Suppressor macrophage (primary cell): ENCODE measurements at places on chromosomes 6 and 20.

DNA sequence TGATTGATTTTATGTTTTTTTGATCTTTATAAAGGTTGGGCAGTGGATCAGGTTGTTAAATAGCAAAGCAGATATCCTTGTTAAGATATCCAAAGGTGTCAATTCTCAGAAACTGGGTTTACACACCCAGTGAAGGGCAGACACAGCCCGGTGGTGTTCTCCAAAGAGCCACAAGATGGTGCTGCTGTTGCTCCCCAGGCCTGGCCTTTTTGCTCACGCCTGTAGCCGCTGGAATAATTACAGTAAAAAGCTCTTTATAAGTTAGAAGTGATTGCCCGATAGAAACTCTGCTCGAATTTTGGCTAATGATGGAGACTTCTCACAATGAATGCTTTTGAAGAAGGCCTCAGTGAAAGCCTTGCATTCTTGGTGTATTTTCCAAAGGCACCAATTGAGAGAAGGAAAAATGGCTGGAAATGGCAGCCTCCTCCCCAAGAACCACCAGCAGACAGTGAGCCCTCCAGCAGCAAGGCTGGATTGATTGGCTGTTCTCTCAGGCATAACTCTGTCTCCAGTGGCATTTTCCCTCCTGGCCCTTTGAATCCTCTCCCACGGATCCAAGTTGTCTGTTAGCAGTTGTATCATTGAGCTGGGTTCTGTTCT is 120.5 kb upstream of the CHD6 start:
- peak; percentile 44 for DNase-seq

DNA sequence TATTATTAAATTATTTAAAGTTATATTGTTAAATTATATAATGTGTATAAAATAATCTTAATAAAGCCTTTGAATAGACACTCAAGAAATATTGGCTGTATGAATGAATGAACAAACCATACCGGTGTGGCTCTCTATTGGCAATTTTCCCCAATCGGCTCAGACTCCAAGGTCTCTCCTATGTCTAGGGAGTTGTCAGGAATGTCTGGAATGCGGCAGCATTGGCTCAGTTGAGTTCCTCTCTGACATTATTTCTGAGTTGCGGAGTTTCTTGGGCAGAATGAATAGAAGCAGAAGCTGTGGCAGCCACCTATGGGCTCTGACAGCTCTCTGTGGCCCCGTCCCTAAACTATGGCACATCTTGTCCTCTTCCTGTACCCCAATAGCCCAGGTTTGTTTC is 111.0 kb downstream of the SOBP start:
- no peak for DNase-seq

DNA sequence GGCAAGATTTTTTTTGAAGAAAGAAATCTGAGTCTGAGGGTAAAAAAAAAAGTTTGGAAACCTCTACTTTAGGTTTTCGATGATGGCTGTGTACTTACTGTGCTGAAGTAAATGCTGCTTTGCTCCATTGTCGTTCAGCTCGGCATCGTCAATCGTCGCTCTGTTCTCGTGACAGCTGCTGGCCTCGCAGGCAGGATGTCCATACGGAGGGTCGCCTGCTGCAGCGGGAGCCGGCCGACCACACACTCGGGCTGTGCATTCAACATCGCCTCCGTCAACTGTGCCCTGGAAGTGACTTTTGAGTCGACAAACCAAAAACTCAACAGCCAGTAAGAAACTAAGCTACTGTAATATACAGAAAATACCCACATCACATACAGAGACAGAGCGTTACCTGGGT is 53.1 kb upstream of the SMOC2 start:
- no peak for DNase-seq

DNA sequence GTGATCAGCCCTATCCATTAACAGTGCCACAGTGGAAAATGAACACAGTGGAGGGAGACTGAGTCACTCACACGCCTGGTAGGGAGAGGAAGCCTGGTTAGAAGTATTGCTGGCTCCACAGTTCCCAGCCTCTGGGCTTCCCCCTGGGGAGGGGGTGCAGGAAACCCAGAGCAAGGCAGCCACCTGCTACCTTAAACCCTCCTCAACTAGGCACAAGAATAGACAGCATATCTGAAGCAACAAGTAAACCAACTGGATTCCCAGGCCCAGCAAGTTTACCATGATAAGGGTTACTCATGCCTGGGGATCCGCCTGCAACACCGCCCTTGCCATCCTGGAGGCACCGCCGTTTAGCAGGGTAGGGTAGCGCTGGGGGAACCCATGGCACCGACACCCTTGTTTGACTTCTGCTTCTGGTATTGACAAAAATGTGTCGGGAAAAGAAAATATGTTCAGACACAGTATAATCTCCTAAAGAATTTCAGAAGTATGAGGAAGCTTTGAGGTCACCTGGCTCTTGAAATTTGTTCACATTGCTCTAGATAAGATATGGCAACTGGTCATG is 38.3 kb downstream of the SLC22A23 start:
- DNase-seq: no peak

GRCh38 chr20:31695849-31696804 is 26.5 kb downstream of the BCL2L1 start:
- DNase-seq: peak; percentile 88

DNA sequence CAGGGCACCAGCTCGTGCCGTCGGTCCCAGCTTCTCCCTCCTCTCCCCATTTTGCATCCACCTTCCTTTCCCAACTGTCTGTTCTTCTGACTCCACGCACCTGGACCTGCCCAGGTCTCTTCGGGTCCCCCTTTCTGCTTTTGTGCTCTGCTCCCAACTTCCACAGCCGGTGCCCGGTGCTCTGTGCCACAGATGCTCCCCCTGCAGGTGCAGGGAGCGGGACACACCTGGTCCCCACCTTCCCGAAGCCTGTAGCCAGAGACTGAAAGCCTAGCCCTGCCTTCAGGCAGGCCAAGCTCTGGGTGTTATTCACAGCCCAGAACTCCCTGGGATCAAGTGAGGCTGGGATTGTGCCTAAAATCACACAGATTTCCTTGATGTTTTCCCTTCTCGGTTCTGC is 24.6 kb upstream of the BMP7 start:
- no peak for DNase-seq

- DNase-seq: no peak
Observed at GRCh38 chr6:77463861-77464494, 687 bp upstream of the HTR1B start.

- DNase-seq: no peak
Observed at GRCh38 chr20:14951707-14952418, 614.5 kb upstream of the FLRT3 start.

- DNase-seq: peak; percentile 70
Observed at GRCh38 chr20:62088258-62089127, 22.8 kb upstream of the TAF4 start.

DNA sequence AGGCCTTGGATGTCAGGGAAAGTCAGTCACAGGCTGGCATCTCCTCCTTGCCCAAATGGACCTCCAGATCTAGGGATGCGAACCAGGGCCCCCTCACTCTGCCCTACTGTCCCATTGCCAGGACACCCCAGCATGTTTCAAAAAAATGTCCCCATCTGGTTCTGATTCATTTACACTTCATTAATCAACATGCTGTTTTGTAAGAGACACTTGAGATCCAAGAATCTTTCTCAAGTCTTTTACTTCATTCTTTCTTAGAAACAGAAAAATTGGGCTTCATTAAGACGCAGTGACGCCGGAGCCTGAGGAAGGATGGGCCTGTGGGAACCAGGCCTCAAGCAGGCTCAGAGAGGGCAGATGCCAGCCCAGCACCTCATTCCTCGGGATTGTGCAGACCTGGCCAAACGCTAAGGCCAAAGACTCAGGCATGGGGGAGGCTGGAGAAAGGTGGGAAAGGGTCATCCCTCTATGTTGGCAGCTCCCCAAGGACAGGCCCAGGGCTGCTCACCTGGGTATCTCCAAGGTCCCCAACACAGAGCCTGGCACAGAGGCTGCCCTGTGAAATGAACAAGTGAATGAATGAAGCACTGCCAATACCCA is 3.8 kb downstream of the RSPO4 start:
- DNase-seq: no peak

DNA sequence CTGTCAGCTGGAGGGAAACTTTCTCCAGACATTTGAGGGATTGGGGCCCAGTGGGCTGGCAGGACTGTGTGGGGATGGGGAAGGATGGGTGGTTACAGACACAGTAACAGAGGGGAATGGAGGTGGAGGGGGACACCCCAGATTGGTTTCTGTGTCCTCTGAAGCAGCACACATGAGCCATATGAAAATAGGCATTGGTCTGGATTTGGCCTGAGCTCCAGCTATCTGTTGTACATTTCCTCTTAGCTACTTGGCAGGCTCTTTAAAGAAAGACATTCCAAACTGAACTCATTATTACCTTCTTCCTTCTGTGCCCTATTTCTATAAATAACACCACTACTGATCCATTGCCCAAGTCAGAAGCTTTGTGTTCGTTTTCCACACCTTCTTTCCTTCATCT is 72.0 kb upstream of the PRL start:
- DNase-seq: no peak

DNA sequence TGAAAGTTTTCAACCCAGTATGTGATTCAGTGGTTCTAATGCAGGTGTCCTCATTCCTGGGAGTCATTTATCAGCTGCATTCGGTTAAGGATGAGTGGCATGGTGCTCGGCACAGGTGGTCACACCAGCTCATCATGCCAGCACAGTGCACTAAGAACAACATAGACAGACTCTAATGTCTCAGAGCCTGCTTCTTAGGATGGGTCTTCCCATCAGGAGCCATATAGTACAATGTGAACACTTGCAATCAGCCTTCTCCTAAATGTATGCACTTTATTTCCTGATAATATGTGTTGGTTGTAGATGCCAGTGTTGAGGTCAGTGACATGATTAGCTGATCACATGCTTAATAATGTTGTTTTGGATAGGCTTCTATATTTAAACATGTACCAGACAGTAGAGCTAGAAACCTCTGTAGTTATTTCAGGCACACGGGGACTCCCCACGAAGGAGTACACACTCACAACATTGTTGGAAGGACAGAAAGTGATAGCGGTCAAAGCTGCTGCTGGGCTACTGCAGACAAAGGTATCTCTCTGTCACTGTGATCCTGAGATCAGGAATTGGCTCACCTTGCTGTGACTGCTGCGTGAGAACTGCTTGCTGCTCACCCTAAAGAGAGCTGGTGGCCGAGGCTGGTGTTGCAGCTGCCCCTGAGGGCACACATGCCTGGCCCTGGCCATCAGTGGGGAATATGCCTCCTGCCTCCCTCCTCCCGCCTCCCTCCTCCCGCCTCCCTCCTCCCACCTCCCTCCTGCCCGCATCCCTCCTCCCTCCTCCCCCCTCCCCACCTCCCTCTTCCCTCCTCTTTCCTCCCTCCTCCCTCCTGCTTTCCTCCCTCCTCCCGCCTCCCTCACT is 195.4 kb downstream of the SMOC2 start:
- no peak for DNase-seq

DNA sequence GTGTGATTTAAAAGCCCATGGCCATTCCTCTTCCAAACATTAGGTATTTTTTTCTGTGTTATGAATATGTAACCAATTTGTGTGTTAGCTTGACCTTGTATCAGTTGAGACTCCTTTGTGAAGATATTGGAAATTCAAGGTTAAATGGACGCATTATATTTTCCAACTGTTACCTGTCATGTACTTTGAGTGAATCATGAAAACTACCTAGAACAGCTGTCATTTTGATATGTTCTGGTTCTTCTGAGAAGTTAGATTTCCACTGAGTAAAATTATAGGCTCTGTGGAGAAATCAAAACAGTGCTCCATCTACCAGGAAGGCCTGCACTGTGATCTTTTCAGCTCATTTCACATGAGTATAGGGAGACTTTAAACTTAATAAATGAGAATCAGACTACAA is 470.0 kb downstream of the NKAIN2 start:
- DNase-seq: no peak

DNA sequence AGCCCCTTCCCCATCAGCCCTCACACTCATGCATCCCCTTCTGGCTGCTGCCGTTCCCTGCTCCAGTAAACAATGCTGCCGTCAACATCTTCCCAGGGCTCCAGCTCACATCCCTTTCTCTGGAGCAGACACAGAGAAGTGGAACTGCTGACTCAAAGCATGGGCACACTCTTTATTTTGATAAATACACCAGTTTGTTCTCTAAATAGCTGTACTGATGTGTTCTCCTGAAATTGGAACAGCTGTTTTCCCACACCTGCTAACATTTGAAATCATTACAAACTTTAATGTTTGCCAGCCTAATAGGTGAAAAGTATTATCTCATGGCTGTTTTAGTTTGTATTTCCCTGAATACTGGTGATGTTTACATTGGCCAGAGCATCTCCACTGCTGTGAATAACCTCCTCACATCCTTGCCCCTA is 102.1 kb upstream of the NXT1 start:
- peak; percentile 39 for DNase-seq

GRCh38 chr20:20820785-20821483 is 108.5 kb upstream of the RALGAPA2 start:
- no peak for DNase-seq

DNA sequence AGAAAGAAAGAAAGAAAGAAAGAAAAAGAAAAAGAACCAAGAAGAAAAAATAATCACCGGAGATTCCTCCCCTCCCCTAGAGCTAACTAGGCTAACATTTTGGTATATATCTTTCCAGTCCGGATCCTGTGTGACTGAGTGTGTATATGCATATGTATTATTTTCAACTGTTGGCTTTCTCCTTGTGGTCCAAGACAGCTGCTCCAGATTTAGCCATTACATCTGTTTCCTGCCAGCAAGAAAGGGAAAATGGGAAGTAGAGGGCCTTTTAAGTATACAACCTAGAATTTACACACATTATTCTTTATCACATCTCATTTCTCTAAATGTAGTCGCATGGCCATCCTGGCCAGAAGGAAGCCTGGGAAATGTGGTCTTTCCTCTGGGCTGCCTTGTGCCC is 15.2 kb downstream of the SLC52A3 start:
- DNase-seq: peak; percentile 32

- DNase-seq: no peak
Observed at GRCh38 chr20:15487030-15487429, 1086.2 kb downstream of the KIF16B start.

- no peak for DNase-seq
Observed at GRCh38 chr6:43436577-43437282, 9.4 kb downstream of the ABCC10 start.

GRCh38 chr6:160739955-160740354 is 37.9 kb downstream of the PLG start:
- no peak for DNase-seq

- peak; percentile 68 for DNase-seq
Observed at GRCh38 chr6:14729129-14729871, 516.6 kb upstream of the JARID2 start.

- DNase-seq: no peak
Observed at GRCh38 chr6:15283986-15284361, 38.1 kb downstream of the JARID2 start.

- DNase-seq: no peak
Observed at GRCh38 chr6:84411060-84411629, 183.7 kb upstream of the CEP162 start.

GRCh38 chr20:57412347-57413029 is 21.3 kb downstream of the RBM38 start:
- DNase-seq: no peak

- DNase-seq: no peak
Observed at GRCh38 chr6:75220357-75220756, 14.5 kb upstream of the COL12A1 start.

DNA sequence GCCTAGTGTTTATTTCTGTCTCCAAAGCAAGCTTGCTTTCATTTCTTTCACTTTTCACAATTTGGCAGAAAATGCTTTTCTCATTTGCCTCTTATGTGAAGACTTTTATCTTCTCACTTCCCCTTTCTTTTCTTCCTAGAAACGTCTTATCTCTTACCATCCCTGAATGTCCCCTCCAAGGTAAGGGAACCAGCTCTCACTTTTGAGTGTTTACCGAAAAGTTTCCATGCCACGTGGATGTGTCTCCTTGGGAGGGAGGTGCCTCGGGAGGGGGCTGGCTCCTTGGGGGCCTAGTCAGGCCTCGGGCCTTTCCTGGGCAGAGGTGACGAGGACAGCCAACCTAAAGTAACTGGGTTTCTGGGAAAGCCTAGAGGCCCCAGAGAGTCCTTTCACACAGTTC is 127.4 kb downstream of the CD24 start:
- DNase-seq: no peak

- no peak for DNase-seq
Observed at GRCh38 chr6:27209196-27209595, 38.3 kb upstream of the PRSS16 start.
